Retinal pigment epithelial cell (primary cell): ENCODE measurements at places on chromosomes 7 and 10.

DNA sequence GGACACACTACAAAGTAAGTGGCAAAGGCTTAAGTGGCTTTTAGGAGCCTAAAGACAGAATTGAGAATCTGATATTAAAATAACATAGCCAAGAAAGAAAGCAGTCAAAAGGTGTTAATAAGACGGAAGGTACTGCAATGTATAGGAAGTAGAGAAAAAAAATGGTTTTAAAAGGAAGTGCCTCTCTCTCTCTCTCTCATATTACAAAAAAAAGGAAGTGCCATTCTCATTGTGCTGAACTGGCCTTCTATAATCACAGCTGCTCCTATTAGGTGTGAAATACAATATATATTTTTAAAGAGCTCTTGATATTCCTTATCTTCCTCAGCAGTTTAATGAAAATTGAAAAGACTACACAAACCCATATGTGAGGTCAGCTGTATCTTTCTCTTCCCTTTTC, 199.4 kb upstream of the NPVF start:
- DNase-seq: no peak

GRCh38 chr7:88212918-88213317, 6.9 kb downstream of the SRI start:
- DNase-seq: no peak

GRCh38 chr10:110646417-110647135, 2.4 kb downstream of the RBM20 start:
- no peak for DNase-seq

GRCh38 chr7:35648367-35648766, 46.6 kb downstream of the HERPUD2 start:
- no peak for DNase-seq

- DNase-seq: no peak
Measured at GRCh38 chr7:18234519-18234918, 206.9 kb upstream of the PRPS1L1 start.

DNA sequence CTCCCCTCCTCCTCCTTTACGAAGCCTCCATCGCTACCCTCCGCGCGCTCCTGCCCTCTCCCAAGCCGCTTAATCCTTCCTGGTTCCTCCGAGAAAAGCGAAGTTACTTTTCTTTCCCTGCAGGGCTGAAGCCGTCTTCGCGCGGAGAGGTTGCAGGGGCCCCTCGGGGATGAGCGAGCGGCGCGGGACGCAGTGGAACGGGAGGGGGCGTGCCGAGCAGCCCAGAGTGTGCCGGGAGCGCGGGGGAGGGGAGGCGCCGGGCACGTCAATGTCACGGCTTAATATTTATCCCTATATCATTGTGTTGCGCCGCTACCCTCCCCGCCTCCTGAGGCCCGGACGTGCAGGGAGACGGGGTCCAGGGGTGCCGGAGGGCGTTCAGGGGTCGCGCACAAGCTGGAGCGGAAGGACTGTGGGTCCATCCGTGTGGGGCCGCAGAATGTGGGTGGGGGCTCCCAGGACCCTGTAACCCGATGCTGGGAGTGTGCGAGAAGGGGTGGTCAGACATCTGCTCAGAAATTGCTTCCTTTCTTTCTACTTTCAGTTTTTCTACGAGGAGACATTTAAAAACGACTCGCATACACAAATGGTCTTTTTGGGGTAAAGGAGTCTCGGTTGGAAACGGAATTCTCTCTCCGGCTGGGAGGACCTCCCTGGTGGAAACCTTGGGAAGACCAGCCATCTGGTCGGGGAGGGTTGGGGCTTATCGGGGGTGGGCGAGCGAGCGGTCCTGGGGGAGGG, 2.4 kb downstream of the CDK6 start:
- no peak for DNase-seq

DNA sequence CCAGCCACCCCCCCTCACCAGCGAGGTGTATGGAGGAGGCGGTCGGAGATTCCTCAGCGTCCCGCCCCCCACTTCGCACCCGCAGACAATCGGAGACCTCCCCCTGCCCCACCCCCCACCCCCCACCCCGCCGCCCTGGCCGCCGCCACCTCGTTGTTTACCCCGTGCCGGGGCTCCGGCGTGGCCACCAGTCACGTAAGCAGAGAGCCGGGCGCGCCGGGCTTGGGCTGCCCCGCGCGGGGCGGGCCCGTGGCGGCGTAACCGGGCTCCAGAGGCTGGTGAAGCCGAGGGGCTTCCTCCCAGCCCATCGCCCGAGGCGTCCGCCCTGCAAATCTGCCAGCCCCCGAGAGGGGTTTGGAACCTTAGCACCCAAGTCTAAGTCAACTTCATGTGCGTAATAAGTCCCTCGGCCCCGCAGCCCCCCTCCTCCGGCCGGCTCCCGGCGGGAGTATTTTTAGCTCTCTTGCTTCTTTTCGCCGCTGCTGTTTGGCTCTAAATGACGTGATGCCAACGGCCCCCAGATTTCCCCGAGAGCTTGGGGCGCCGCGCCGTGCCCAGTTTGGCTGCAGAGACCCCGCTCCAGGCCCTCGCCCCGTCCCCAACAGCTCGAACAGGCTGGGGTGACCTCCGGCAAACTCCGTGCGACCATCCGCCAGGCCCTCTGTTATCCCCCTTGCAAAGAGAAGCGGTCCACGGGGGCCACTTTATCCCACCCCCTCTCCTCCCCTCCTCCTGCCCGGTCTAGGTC, 2.7 kb downstream of the MXI1 start:
- DNase-seq: no peak

GRCh38 chr10:86223256-86223655, 143.3 kb downstream of the GRID1 start:
- no peak for DNase-seq

DNA sequence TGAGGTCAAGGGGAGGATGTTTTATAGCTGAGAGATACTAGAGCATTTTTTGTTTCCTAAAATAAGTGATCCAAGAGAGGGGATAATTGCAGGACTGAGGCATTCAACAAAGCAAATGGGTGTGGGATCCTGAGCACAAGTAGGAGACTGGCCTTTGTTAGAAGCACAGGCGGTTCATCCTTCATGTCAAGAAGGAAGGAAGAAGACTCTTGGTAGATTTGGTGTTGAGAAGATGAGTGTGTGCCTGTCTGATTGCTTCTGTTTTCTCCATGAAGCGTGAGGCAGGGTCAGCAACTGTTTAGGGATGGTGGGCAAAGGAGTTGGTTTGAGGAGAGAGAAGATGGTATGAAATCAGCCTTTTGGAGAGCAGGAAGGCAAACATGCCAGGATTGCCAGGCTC, 27.6 kb downstream of the STRIP2 start:
- no peak for DNase-seq

DNA sequence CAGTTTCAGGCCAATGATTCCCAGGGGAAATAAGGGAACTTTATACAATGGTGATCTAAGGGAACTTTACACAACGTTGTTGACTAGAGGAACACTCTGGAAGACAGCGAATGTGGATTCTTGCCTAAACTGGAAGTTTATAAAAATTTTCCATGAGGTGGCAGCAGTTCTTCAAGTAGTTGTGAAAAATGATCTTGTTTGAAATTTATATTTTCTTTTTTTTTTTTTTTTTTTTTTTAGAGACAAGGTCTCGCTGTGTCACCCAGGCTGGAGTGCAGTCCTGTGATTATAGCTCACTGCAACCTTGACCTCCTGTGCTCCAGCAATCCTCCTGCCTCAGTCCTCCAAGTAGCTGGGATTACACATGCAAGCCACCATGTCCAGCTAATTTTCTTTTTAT, 32.1 kb upstream of the GTF2I start:
- DNase-seq: peak; percentile 32

GRCh38 chr10:122186816-122187810, 84.0 kb upstream of the BTBD16 start:
- no peak for DNase-seq

GRCh38 chr7:135420786-135421185, 89.1 kb downstream of the CNOT4 start:
- no peak for DNase-seq

GRCh38 chr7:20050241-20050966, 166.8 kb downstream of the MACC1 start:
- no peak for DNase-seq

DNA sequence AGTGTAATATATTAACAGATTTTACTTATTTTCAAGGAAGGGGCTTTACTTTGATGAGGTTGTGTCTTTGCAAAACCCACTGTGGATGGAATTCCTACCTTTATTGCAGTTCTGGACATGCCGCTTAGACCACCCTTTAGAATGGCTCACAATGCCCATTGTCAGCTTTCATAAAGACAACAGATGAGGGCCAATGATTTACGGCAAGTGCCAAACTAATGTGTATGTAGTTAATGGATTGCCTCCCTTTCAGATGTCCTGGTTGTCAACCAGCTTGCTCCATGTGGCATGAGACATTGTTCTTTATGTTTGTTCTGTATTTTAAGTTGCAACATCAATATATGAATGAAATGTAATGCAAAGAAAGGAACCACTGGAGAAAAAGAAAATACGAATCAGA, 35.0 kb upstream of the ELMO1 start:
- DNase-seq: no peak

GRCh38 chr7:28626221-28626620, 213.9 kb downstream of the CREB5 start:
- DNase-seq: no peak

DNA sequence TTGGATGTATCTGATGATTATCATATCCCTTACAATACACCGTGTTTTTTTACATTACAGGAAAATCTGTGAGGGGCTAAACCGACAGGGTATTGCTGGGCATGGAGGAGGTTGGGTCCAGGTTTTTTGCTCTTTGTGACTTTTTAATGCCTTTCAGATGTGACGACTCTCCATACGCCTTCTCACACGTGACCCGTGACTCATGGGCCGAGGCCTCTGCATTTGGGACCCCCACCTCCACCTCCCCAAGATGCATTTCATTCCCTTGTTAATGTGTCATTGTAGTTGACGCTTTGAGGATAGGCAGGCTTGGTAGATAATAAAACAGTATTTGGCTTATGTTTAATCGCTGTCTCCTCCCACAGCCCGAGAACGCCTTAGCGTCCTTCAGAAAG, 95.3 kb downstream of the CUX1 start:
- DNase-seq: no peak

DNA sequence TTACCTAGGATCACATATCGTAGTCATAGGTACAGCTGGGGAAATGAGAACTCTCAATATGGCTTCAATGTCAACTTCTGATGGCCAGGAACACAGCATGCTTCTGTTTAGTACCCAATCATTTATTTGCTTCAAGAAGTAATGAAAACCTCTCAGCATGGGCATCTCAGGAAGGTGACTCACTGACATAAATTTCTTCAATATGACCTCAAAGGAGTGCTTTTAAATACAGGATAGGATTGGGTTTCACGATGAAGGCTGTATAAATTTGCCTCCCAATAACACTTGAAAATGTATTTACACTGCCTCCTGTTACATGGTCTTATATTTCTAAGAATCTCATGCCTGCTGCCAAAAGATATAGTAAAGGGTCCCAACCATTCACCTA, 15.1 kb downstream of the ITGA8 start:
- no peak for DNase-seq

- DNase-seq: no peak
Measured at GRCh38 chr7:32502728-32503127, 7.4 kb downstream of the AVL9 start.

- no peak for DNase-seq
Measured at GRCh38 chr7:71112436-71112835, 19.5 kb upstream of the GALNT17 start.

DNA sequence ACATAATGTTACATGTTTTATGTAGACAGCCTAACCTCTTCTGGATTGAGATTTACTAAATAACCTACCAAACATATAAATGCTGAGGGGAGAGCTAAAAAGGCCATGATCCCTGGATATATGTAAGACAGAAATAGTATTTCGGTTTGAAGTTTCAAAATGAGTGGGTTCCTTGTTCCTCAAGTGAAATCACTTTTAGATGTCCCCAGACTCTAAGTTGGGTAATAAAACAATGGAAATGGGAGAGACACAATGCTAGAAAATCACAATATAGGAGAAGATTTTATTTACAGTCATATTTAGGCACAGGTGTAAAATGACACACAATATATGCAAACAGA, 56.5 kb downstream of the SHTN1 start:
- no peak for DNase-seq

DNA sequence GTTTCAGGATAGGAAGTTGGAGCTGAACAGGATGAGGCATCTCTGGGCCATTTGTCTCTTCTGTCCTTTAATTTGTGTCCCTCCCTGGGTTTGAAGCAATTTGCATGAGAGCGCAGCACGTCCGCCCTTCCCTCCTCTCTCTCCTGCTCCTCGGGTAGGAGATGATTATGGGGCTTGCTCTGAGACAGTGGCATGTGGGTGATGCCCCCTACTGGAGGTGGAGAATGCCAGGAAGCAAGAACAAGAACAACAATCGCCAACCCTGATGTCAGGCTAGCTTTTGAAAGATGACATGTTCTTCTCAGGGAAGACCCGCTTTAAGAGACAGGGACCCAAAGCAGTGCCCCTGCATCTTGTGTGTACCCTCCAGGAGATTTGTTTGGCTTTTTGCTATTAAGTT, 63.9 kb upstream of the LOXL4 start:
- no peak for DNase-seq

- DNase-seq: no peak
Measured at GRCh38 chr7:128271471-128271941, 30.4 kb downstream of the LEP start.

- DNase-seq: no peak
Measured at GRCh38 chr10:35728341-35728740, 86.2 kb upstream of the FZD8 start.

DNA sequence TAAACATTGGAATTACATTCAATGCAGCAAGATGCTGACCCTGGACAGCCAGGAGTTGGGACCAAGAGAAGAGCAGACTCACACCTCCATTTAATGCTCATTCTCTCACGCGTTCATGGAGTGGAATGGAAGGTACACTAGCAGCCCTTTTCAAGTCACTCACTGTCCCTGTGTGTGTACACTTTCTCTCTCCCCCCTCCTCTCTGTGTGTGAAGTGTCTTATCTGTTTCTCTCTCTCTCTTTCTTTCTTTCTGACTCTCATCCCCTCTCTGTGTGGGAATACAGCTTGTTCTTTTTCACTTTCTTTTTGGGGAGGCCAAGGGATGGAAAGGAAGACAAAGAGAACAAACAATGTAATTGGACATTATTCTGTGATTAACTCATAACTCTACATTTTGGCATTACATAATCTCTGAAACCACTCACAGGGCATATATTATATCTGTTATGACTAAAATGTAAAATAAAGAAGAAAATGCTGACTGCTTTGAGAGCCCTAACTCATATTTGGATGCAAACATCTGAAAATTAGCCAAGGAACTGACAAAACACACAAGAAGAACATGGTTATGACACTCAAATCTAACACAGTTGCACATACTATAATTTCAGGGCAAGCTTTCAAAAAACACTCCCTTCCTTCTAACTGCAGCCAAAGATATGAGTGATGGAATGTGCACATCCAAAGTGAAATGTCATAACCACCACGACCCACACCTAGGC, 188.8 kb downstream of the PARD3 start:
- DNase-seq: no peak

DNA sequence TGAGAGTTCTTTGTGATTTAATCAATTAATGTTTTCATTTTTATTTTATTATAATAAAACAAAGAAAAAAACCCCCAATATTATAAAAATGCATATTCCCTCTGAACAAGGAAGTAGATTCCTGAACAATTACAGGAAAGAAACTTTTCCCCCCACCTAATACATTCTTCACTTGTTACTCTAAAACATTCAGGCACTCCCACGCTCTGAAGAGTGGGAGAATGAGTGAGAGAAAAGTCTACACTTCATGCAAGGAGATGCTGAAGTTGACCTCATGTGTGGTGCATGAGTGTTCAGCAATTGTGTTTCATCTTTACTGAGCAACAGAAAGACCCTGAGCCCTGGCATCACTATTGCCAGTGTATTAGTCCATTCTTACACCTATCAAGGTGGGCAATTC, 244.2 kb upstream of the IGFBP3 start:
- no peak for DNase-seq
